A549 treated with RU486 at 1 μM for 4 hours (cell line): ENCODE measurements at places on chromosomes 12 and 14. TPM values are rescaled to one million over a fixed set of nuclear protein-coding genes. Genes with fewer than 3 reads are reported as not detected.

The PAH gene
- 0.36 TPM in 1 of 5 replicates, not detected in the others for total RNA-seq

The CD63 gene
- 695 to 804 TPM (median 704 TPM) in 5 replicates for total RNA-seq

The E2F7 gene
- 6.3 to 8.3 TPM (median 7.9 TPM) in 5 replicates for total RNA-seq

The AREL1 gene
- total RNA-seq: 20.7 to 26.5 TPM (median 25.8 TPM) in 5 replicates

The KRT6C gene
- total RNA-seq: not detected in 5 replicates

The LRP1-AS gene
- total RNA-seq: not detected in 5 replicates

The SLC6A12 gene
- total RNA-seq: 0.89 to 1.5 TPM (median 1.3 TPM) in 5 replicates

The ATL1 gene
- 4.0 to 6.0 TPM (median 4.2 TPM) in 5 replicates for total RNA-seq

The CIROP gene
- not detected in 5 replicates for total RNA-seq

The RFLNA gene
- total RNA-seq: 0.06 to 0.08 TPM in 2 of 5 replicates, not detected in the others

The RAB2B gene
- 9.8 to 15.8 TPM (median 13.0 TPM) in 5 replicates for total RNA-seq

The SERPINA12 gene
- total RNA-seq: not detected in 5 replicates

The JAG2 gene
- total RNA-seq: 13.6 to 24.8 TPM (median 23.0 TPM) in 5 replicates

The MAP1LC3B2 gene
- 1.0 to 1.8 TPM (median 1.3 TPM) in 5 replicates for total RNA-seq

The IKZF4 gene
- 1.8 to 3.4 TPM (median 2.4 TPM) in 5 replicates for total RNA-seq

The KRT73 gene
- not detected in 5 replicates for total RNA-seq

The OR11G2 gene
- total RNA-seq: not detected in 5 replicates

The ACOT6 gene
- total RNA-seq: not detected in 5 replicates

The NID2 gene
- total RNA-seq: 15.9 to 25.1 TPM (median 19.2 TPM) in 5 replicates

The ACRBP gene
- 0.21 to 0.39 TPM (median 0.30 TPM) in 4 of 5 replicates, not detected in the other for total RNA-seq

The AHNAK2 gene
- 182 to 214 TPM (median 186 TPM) in 5 replicates for total RNA-seq

The MYO1A gene
- total RNA-seq: 0.07 to 0.38 TPM (median 0.17 TPM) in 3 of 5 replicates, not detected in the others

The OR4E2 gene
- total RNA-seq: not detected in 5 replicates

The LRRK2 gene
- total RNA-seq: 0.86 to 2.2 TPM (median 1.9 TPM) in 5 replicates

The CLEC4C gene
- total RNA-seq: not detected in 5 replicates

The LIN52 gene
- total RNA-seq: 3.4 to 5.9 TPM (median 4.9 TPM) in 5 replicates
